ENCODE measurements at places on chromosomes 11 and 22. TPM values are rescaled to one million over a fixed set of nuclear protein-coding genes. Genes with fewer than 3 reads are reported as not detected.

The VSIG10L2 gene
- not detected for total RNA-seq

The UFD1 gene
- total RNA-seq, result 56.6 TPM

The BTG4 gene
- total RNA-seq, result not detected

The CCDC15 gene
- 0.23 TPM for total RNA-seq

The RIC3 gene
- not detected for total RNA-seq

The MS4A3 gene
- not detected for total RNA-seq

The RTCB gene
- total RNA-seq, result 137 TPM

The MS4A4A gene
- not detected for total RNA-seq

The SLC35E4 gene
- 5.7 TPM for total RNA-seq

The HORMAD2 gene
- not detected for total RNA-seq

The CRY2 gene
- total RNA-seq, result 9.2 TPM

The ELMOD1 gene
- 8.1 TPM for total RNA-seq

The RRAS2 gene
- 96.4 TPM for total RNA-seq

The MS4A12 gene
- not detected for total RNA-seq

The EFCAB6 gene
- 1.1 TPM for total RNA-seq

The GAB4 gene
- total RNA-seq, result not detected

The GRM5 gene
- total RNA-seq, result under 0.01 TPM

The PLAAT3 gene
- total RNA-seq, result 52.2 TPM

The PACSIN3 gene
- 14.7 TPM for total RNA-seq

The IL18 gene
- total RNA-seq, result 0.08 TPM

The C11orf42 gene
- total RNA-seq, result not detected

The TRAPPC4 gene
- 129 TPM for total RNA-seq

The CHRDL2 gene
- not detected for total RNA-seq

The OR2AT4 gene
- not detected for total RNA-seq

The FGF4 gene
- total RNA-seq, result not detected

The TMEM191C gene
- 0.82 TPM for total RNA-seq

The PRODH gene
- 0.08 TPM for total RNA-seq

The SMIM35 gene
- not detected for total RNA-seq

The SCGB1A1 gene
- total RNA-seq, result not detected

The PATE4 gene
- not detected for total RNA-seq

The CRYBB2 gene
- total RNA-seq, result not detected

The HEPACAM gene
- not detected for total RNA-seq

The C11orf87 gene
- total RNA-seq, result not detected

The CHRM1 gene
- not detected for total RNA-seq

The RFPL2 gene
- total RNA-seq, result not detected

The DDTL gene
- total RNA-seq, result 11.0 TPM

The CARD18 gene
- not detected for total RNA-seq

The OR5A1 gene
- not detected for total RNA-seq

The CASP1 gene
- 5.9 TPM for total RNA-seq

The NPAS4 gene
- total RNA-seq, result not detected

The APOL5 gene
- not detected for total RNA-seq

All from smooth muscle cell of the coronary artery (primary cell).